ENCODE measurements at places on chromosomes 16 and 17. TPM values are rescaled to one million over a fixed set of nuclear protein-coding genes. Genes with fewer than 3 reads are reported as not detected.
A peak's percentile ranks its signal among the peaks of the same experiment; 100 is the strongest.

- peak; percentile 91 for DNase-seq
Observed at GRCh38 chr17:42517516-42517915, 18.5 kb upstream of the NAGLU start.

The SPOP gene
- 81.8 TPM for total RNA-seq

DNA sequence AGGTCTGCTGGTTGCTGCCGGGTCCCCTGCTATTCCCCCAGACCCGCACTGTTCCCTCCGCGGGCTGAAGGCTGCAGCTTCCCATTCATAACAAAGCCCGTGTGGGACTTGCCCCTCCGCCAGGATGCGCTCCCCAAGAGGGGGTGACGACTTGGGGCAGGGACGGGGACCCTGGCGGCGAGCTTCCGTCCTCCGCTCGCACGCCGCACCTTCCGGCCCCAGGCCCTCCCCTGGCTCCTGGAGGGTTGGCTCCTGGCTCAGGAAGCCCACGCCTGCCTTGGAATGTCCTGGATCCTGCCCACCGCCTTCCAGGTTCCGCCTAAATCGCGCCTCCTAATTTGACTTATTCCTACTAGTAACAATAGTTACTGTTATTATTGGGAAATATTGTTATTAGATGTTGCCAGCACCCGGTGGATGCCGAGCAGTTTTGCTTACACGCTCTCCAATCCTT, 1.1 kb upstream of the TFAP4 start:
- DNase-seq = peak; percentile 81

The LLGL1 gene
- total RNA-seq = 12.0 TPM

DNA sequence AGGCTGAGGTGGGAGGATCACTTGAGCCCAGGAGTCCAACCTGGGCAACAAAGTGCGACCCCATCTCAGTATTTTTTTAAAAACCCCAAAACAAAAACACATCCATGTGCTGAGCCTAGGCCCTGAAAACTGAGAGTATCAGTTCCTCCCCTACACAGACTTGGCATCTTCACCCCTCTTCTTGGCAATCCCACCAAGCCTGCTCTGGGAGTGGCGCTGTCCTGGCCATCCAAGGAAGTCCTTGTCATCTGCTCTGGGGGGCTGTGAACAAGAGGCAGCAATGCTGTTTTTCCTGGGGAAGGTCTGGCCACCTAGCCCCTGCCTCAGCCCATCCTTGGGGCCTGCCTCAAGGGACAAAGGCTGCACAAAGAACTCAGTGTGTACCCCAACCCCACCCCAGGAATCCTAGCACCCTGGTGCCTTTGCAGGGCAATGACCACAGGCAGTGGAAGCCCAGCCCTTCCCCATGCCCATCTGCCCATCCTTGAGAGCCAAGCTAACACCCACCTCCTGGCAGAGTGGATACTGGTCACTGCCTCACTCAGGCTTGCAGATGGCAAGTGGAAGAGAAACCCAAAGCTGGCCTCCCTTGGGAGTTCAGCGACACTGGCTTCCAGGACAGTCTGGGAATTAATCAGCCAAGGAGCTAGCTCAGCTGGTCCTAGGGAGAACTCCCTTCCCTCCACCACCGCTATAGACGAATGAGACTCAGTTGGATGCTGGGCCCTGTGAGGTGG, 14.8 kb upstream of the GFOD2 start:
- peak; percentile 12 for DNase-seq

- DNase-seq = peak; percentile 15
Observed at GRCh38 chr16:87368029-87368770, 15.4 kb downstream of the FBXO31 start.

The LDHD gene
- total RNA-seq = 13.2 TPM

DNA sequence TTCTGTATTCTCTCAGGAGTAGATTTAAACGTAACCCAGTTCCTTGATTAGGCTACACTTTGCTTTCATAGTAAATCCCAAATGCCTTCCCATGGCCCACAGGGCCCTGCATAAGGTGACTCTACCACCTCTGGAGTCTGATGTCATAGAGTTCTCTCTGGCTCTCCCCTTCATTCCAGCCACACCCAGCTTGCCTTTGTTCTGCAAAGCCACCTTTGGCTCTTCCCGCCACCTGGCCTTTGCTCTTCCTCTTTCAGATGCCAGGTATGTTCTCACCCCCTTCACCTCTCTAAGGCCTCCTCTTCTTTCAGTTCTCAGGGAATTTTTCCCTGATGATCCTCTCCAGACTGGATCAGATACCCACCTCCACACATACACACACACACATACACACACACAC, 141.3 kb upstream of the HSBP1 start:
- DNase-seq = no peak

DNA sequence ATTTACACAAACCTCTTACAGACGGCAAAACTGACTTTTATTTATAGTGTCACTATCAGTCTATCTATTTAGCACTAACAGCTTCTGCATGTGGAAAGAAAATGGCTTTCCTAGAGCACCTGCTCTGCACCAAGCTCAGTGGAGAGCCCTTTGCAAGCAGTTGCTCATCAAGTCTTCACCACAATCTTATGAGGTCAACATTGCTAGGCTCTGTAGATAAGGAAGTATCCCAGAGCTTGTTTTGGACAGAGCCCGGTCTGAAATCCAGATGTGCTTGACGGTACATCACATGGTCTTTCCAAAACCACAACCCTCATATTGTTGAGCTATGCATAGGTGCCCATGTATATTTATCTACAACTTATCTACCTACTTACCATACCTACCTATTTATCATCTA, 572.7 kb upstream of the CDH5 start:
- DNase-seq = no peak

- DNase-seq = no peak
Observed at GRCh38 chr16:85574672-85575475, 38.2 kb upstream of the GSE1 start.

DNA sequence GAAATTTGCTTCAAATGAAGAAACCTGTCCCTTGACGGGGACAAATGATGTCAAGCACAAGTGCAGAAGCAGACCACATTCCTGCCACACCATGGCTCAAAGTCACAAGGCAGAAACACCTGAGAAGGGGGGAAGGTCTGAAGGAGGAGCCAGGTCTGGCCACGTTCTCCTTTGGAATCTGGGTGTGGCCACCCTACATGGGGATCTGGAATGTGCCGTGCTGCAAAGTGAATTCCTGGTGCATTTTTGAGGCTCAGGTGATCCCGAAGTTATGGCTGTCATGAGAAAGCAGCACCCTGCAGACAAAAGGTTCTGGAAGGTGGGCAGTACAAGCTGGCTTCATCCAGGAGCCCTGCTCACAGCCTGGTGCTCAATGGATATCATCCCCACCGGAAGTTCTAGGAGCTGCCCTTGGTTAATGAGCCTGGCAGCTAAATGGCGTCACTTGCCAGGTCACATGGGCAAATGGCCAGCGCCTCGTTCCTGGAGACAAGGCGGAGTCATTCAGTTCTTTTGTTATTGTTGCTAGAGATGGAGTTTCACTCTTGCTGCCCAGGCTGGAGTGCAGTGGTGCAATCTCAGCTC, 20.1 kb upstream of the ADCY9 start:
- peak; percentile 88 for DNase-seq

DNA sequence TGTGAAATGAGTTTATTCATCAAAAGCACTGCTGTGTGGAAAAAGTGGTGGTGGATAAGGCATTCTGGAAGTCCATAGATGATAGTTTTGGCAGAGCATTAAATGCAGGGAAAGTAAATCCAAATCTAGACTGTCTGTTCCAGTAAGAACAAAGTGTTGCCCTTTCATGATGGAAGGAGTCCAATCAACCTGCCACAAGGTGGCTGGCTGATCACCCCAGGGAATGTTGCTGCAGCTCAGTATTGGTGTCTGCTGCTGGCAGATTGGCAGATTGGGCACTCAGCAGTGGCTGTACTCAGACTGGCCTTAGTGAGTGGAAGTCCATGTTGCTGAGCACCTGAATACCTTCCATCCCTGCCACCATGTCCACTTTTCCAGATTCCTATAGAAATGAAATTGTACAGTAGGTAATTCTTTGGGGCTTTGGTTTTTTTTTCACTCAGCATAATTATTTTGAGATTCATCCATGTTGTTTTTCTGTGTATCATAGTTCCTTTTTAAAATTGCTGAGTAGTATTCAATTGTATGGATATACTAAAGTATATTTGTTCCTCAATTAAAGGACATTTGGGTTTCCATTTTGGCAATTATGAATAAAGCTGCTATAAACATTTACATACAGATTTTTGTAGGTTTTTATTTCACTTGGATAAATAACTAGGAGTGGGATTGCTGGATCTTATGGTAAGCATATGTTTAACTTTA, 14.3 kb downstream of the DYNLL2 start:
- DNase-seq = no peak

DNA sequence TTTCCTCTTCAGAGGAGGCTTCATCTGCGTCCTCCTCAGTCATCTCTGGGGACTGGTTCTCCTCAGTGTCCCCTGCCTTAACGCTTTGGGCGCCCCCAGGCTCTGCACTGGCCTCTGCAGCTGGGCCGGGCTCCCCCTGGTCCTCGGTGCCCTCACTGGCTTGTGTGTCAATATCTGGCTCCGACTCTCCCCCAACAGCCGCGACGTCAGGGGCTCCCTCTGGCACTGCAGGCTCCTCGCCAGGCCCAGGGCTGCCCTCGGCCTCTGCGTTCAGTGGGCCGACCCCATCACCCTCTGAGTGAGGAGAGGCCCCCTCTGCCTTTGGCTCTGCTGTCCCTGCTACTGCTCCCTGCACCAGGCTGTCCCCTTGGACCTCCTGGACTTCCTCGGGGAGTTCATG, 34.7 kb downstream of the SRL start:
- DNase-seq = no peak

- DNase-seq = no peak
Observed at GRCh38 chr16:89798832-89799370, 17.5 kb downstream of the FANCA start.

The OR2C1 gene
- not detected for total RNA-seq

DNA sequence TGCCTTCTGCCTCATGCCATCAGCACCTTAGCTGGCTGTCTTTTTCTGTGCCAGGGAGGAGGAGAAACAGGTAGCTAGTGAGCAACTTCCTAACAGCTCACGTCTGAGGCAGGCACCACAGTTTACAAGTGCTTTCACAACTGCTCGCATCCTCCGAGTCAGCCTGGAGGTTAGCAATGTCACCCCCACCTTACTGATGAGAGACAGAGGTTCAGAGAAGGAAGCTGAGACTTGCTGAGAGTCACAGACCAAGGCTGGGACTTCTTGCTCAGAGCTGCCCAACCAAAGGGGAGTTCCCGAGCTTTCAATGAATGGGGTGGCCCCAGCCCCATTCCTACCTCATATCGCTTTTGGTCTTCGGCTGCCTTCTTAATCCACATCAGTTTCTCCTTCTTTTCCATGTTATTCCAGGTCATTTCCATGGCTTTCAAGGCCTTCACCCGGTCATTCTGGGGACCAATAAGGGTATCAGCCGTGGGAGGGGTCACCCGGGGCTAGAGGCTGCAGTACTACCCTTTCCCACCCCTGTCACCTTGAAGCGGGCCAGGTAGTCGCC, 9.6 kb downstream of the UBTF start:
- no peak for DNase-seq

- DNase-seq = no peak
Observed at GRCh38 chr16:67312719-67313118, 13.8 kb downstream of the KCTD19 start.

The ACSM3 gene
- total RNA-seq = 25.2 TPM

DNA sequence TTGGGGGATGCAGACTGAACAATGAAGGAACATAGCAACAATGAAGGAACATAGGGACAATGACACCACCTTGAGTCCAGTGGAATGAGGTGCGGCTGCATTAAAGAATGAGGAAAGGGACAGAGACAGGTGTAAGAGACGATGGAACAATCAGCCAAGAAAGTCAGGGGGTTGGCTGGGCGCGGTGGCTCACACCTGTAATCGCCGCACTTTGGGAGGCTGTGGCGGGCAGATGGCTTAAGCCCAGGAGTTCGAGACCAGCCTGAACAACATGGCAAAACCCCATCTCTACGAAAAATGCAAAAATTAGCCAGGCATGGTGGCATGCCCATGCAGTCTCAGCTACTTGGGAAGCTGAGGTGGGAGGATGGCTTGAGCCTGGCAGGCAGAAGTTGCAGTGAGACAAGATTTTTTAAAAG, 13.6 kb upstream of the CBFB start:
- peak; percentile 30 for DNase-seq

DNA sequence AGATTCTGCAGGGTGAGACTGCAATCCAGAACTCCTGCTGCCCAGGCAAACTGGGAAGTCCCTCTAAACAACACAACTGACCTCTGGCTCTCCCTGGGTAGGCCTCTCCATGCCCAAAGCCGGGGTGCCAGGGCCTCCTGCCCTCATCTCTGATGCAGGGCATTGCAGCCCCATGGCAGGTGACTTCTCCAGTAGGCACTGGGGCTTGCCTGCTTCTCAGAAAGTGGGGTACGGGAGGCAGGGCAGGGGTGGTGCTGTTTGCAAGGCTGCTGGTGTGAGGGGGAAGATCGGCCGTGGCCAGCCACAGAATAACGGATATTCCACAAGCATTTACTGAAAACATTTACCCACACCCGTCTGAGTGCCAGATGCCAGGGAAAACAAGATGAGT, 4.1 kb upstream of the GPRC5C start:
- no peak for DNase-seq

- DNase-seq = no peak
Observed at GRCh38 chr17:67399676-67400075, 22.6 kb downstream of the PITPNC1 start.
